AG04450 (cell line): ENCODE measurements at places on chromosomes 11 and 22.

DNA sequence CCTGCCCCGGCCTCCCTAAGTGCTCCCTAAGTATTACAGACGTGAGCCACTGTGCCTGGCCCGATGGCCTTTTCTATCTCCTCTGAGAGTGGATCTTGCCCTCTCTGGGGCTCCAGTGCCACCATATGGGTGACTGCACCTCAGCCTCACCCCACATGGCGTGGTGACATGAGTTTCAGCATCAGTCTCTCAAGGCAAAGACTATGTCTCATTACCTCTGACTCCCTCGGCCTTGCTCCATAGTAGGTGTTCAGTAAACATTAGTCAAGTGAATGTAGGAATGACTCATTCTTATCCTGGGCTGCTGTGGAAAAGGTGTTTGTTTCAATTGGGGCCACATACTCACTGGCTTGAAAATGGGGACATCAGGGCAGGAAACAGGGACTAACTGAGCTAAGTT, 168.8 kb downstream of the GRIK4 start:
- DNase-seq: no peak

DNA sequence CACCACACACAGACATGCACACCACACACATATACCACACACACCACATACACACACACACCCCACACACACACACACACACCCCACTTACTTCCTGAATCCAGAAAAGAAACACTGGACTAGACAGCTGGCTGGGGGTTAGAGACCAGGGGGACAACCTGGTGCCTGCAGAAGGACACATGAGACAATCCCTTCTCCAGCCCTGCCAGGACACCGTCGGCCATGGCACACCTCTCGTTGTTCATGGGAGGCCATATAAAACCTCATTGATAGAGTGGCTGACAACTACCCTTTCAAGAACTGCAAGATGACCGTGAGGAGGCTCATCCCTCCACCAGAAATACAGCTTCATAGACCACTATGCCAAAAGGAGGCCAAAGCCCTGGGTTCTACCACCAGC, 54.3 kb downstream of the IGSF9B start:
- no peak for DNase-seq

GRCh38 chr11:73537969-73538368, 59.9 kb downstream of the FAM168A start:
- DNase-seq: no peak

DNA sequence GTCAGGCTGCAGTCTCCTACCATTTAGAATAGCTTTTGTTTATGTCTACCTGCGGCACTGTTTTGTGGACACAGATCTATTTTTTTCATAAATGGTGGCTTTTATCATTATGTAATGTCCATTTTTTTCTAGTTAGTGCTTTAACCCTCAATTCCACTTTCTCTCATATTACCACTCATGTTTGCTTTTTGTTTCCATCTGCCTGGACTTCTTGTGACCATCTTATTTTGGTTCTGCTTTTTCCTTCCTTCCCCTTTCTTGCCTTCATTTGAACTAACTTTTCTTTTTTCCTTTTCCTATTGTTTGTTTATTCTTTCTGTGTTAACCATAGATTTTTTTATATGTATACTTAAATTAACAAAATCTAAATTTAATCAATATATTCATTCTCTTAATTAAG, 98.5 kb upstream of the SLC22A12 start:
- no peak for DNase-seq

GRCh38 chr11:120344302-120345004, 8.2 kb downstream of the ARHGEF12 start:
- no peak for DNase-seq
